ENCODE measurements at places on chromosomes 5 and 9. TPM values are rescaled to one million over a fixed set of nuclear protein-coding genes. Genes with fewer than 3 reads are reported as not detected.

DNA sequence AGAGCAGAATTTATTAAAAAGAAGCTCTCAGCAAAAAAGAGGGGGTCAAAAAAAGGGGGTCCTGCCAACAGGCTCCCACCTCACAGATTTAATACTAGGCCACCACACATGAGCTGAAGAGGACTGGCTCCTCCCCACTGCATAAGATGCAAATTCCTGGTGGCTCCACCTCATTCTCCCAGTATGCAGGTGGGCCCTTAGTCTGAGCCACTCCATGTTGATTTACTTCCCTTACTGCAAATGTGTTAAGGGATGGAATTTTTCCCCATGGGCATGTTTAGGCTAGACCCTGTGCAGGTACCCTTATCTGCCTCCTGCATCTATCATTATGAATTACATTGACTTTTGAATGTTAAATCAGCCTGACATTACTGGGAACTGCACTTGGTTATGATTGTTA is 82.9 kb downstream of the ISOC1 start:
- DNase-seq = no peak

PCDHA3 gene
- 3.1 TPM for total RNA-seq

DNA sequence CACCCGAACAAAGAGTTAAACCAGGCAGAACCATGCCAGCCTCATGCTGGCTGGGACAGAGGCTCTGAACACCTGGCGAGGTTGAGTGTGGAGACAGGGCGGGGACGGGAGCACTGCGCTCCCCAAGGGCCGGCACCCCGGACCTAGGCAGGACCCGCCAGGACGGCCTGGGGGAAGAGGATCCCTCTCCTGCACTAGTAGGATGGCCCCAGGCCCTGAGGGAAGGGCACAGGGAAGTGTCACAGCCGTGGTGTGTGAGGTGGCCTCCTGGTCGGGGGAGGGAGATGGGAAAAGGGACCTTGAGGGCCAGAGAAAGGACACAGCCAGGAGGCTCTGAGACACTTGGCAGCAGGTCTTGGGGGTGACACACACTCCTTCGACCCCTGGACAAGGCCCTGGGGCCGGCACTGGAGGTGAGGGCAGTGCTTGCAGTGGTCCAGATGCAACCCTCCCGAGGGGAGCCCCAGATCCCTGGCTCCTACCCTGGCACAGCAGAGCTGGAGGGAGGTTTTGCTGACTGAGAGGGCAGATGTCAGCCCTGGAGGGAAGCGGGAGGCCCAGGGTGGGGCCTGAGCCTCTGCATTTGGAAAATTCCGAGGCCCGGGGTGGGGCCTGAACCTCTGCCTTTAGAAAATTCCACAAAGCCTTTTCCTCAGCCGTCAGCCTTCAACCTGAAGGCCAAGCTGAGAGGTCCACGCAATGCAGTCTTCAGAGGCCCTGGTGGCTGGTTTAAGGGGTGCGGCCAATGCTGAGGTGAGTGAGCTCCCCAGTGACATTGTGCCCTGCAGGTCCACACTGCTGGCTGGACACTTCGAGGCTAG is 24.8 kb upstream of the TERT start:
- no peak for DNase-seq

GRCh38 chr5:151456321-151456940 is 9.0 kb downstream of the SLC36A1 start:
- DNase-seq = no peak

CTXN3 gene
- total RNA-seq = not detected

DNA sequence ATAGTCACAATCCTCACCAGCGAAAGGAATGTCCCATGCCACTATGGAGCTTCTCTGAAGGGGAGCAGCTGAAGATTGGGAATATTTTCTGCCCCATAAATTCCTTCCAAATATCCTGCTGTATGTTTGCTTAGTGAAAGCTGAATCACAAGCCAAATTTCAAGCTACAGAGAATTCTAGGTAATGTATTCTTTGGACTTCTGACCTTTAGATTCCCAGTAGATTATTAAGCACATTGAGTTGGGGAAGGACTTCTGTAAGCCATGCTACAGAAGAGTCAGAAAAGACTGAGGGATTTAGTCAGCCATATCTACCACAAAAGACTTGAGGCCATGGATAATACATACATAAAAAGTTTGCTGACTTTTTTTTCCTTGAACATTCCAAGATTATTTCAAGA is 1342.0 kb upstream of the NUDT12 start:
- no peak for DNase-seq

DNA sequence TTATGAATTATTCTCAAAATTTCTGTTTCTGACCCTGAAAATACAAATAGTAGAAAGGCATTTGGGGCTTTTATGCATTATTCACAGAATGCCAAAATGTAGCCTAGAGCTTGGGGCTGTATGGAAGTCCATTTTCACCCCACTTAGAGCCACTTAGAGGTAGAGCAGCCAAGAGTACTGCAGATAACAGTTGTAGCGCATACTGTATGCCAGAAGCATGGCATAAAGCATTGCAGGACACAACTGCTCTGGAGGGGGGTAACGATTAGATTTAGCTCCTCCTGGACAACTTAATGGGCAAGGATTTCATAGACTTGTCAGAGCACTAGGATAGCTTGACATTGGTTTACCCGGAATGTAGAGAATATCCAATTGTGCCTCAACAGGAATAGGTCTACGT is 15.7 kb downstream of the SLC31A1 start:
- no peak for DNase-seq

- no peak for DNase-seq
Measured at GRCh38 chr5:51651889-51652288, 268.6 kb downstream of the ISL1 start.

- no peak for DNase-seq
Measured at GRCh38 chr9:113963696-113964494, 87.8 kb downstream of the ZNF618 start.

DNA sequence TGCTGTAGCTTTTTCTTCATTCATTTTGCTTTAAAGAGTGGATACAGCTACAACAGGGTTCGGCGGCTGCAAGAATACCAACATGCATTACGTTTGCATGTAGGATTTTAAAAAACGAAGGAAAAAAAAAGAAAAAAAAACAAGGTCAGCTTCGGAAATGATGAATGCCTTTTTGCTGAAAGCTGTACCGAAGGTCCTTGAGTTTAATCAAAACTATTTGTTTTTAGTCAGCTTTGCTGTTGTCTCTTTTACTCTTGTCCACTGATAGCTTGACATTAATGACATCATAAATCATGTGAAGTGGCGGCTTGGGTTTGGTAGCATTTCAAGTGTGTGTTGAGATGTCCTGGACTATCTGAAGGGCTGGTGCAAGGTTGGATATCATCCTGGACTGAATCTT is 779.1 kb downstream of the NR2F1-AS1 start:
- DNase-seq = no peak

DNA sequence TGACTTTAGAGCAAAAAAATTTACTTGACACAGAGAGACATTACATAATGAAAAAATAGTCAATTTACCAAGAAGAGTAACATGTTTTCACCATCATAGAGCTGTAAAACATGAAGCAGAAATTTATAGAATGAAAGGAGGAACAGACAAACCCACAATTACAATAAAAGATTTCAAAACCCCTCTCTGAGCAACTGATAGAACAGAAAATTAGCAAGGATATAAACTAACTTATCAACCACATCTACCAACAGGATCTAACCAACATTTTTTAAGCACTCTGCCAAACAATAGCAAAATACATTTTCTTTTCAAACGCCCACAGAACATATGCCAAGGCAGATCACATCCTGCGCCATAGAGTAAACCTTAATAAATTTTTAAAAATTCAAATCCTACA is 17.9 kb downstream of the SLCO4C1 start:
- DNase-seq = no peak

- DNase-seq = no peak
Measured at GRCh38 chr5:170211575-170212334, 21.0 kb upstream of the C5orf58 start.

KCNV2 gene
- not detected for total RNA-seq

DNA sequence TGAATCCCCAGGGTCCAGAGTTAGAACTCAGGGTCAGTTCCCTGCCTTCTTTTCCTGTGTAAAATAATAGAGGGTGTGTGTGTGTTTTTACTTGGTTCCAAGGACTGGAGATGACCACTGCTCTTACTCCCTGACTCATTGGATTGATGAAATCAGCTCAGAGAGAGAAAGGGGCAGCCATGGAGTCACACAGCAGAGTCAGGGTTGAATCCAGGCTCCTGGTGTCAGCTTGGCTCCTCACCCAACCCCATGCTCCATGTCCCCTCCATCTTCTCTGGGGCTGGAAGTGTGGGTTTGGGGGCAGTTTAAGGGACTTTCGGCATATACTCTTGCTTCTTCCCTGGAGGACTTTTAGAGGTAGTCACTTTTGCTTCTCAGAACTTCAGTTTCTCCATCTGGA is 21.6 kb downstream of the DAB2IP start:
- DNase-seq = no peak

- no peak for DNase-seq
Measured at GRCh38 chr5:65037831-65038815, 269.4 kb downstream of the CWC27 start.

DNA sequence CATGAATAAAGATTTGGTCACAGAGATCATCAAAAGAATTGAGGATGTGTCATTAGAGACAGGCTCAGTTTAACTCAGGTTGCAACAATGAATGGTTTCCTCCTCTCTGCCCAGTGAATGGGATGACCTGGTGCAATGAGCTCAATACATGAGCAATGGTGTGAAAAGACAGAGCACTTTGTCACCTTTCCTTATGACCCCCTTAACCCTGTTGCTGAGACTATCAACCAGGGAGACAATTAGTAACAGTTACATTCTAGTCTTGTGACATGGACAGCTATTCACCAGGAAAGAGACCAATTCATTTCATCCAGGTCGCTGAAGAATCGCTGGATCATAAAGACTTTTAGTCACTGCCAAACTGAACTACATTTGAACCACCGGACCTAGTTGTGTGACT is 19.9 kb upstream of the CDH6 start:
- DNase-seq = no peak
